GM10248 (cell line): ENCODE measurements at places on chromosomes 3 and 15.

DNA sequence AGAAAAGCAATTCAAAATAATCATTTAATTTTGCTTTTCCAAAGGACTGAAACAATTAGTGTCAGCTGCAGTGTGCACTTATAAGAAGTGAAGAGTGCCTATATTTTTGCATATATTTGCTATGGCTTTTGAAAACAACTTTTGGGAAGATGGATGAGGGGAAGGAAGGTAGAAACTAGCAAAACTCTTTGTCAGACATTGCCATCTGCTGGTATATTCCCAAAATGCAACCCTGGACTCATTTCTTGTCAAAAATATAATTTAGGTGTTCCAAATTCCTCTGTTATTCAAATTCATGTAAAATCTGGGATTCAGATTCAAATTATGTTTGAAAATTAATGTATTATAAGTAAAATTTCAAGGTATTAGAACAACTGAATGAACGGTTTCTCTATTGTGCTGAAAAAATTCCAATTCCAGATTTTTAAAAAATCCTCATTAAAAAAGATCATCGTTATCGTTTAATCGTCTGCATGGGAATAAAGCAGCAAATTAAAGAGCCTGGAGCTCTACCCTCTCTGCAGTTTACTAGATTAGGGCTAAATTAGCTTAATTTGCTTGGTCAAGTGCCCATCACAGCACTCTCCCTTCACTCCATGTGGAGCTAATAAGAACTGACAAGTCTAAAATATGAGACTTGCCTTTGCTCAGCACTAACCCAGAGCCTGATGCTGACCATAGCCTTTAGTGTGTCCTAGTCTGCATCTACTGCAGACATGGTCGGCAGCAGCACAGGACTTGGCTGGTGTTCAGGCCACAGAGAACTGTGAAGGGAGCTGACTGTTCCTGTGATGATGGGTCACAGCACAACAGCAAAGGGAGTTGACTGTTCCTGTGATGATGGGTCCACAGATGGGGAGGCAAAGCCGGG is 67.9 kb upstream of the MITF start:
- peak; percentile 44 for DNase-seq

DNA sequence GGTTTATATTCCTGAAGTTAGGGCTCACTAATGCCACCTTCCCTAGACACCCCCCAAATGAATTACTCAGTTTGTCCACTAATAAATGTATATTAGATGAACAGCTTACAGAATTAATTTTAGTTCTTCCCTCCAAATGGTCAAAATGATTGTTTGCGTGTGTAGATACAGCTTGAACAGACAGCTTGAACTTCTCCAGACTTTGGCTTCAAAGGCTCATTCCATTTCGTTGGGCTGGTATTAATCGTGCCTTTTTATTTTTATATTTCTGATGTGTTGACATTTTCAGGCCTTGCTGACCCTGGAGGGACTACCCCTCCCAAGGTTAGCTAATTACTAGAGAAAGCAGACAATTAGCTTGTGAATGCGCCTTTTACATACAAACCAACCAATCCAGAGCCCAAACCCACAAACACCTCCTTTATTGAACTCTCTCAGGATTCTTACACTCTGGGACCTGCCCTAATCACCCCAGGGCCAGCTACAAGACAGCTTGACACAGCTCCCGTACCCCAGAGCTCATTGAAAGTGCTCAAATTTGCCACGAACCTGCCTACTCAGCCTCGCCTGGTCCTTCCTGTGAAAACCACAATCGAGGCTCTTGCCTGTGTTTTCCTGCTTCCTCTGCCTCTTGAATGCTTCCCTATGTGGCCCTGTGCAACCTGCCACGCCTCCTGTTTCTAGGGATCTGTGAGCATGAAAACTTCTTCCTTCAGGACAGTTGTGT is 40.3 kb downstream of the RPL22L1 start:
- no peak for DNase-seq

- no peak for DNase-seq
Observed at GRCh38 chr15:61173899-61174689, 55.0 kb downstream of the RORA start.

- no peak for DNase-seq
Observed at GRCh38 chr15:82774496-82774895, 31.4 kb downstream of the FSD2 start.

DNA sequence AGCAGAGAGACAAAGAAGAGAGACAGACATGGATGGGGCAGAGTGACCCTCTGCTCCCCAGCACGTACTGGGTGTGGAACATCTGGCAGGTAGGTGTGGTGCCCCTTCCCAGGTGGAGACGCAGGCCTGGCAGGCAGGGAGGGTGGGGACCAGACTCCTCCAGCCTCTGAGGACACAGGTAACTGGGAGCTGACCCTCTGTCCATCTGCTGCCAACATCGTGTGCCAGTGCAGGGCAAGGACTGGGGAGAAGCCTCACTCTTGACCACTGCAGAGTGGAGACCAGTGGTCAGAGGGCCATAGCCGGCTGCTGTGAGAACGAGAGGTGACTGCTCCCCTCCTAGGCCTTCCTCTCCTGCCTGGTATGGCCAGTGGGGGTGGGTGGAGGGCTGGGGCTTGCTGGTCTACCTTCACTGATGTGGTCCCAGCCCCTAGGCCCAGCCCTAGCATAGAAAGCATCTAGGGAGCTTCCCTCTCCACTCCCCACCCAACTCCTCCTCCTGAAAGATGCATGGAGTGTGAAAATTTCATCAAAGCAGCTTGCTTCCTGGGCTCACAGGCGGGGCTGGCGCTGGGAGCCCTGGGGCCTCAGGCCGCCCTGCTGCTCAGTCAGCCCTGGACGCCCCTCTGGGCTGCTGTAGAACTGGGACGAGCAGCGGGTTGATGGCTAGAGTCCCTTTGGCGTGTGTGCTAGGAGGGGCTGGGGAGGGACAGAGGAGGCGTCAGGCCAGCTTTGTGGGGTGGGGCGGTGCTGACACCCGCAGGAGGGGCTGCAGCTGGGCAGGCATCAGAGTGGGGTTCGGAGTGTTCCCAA is 90.3 kb downstream of the PLXNA1 start:
- no peak for DNase-seq
